Nephron progenitor cell (in vitro differentiated cells): ENCODE measurements at places on chromosomes 12 and 14.

- peak; percentile 80 for DNase-seq
Measured at GRCh38 chr12:100141998-100142850, 450 bp downstream of the BLTP3B start.

DNA sequence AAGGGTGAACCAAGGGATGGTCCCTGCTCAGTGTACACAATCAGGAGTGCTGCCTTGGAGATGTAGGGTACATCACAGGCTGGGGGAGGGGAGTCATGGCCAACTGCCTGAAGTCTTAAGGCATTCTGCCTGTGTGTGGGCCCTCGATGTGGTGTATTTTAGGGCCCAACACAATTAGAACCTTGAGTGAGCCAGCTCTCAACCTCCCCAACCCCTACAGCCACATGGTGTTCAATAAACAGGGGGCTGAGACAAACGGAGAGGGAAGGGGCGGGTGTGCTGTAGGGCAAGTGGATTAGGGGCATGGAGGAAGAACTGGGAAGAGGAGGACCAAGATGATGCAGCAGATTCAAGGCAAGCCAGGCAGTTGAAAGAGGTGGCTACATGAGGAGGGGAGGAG lies 8.6 kb upstream of the CHD4 start:
- no peak for DNase-seq

- no peak for DNase-seq
Measured at GRCh38 chr12:42961395-42961794, 371.8 kb upstream of the PRICKLE1 start.

DNA sequence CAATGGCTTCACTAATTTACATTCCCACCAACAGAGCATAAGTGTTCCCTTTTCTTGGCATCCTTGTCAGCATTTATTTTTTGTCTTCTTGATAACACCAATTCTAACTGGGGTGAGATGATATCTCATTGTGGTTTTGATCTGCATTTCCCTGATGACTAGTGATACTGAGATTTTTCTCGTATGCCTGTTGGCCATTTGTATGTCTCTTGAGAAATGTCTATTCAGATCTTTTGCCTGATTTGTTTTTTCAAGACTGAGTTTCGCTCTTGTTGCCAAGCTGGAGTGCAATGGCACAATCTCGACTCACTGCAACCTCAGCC lies 4.7 kb upstream of the PLD4 start:
- no peak for DNase-seq

DNA sequence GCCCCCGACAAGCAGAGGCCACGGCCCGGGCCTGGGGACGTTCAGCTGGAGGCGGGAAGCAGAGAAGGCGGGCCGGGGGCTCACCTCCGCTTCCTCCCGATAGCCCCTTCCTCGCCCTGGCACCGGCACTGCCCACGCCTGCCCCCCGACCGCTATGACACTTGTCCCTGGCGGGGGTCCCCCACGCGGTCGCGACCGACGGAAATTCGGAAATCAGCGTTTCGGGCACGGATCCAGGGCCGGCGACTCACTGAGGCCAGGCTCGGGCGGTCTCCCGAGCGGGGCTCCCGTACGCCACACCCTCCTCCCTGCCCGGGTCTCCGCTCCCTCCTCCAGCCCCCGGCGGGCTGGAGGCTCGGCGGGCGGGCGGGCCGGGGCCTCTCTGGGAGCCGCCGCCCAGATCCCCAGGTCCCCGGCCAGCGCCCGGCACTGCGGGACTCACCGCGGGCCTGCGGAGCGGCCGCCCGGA lies 581 bp downstream of the PITPNM2 start:
- no peak for DNase-seq

GRCh38 chr14:54567224-54567638 lies 303 bp downstream of the SAMD4A start:
- DNase-seq: peak; percentile 63

GRCh38 chr14:44763356-44763755 lies 198.4 kb downstream of the KLHL28 start:
- no peak for DNase-seq

DNA sequence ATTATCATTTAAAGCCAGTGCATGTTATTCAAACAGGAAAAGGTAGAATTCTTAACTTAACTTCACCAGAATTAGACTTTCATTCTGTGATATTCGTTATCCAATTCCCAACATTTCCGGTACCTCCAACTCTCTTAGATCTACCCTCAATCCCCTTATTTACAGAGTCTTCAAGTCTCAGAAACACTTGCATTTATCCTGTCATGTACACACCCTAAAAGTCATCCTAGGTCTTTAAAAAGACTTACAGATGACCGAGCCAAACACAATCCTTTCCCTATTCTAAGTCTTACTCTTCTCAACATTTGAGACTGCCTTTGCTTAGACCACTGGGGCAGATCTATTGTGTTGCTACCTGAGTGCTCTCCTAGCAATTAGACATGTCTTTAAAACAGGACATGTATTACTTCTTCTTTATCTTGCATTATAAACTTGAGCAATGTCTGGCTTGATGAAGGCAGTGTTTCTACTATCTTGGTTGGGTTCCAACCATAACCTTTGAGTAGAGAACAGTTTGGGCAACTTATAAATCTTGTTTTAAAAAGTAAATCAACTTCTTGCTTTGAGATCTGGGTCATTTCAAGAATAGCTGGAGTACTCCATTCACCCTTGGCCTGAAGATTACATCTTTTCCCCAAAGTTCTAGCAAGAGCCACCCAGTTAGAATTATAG lies 140.6 kb upstream of the PLEKHG7 start:
- DNase-seq: no peak

DNA sequence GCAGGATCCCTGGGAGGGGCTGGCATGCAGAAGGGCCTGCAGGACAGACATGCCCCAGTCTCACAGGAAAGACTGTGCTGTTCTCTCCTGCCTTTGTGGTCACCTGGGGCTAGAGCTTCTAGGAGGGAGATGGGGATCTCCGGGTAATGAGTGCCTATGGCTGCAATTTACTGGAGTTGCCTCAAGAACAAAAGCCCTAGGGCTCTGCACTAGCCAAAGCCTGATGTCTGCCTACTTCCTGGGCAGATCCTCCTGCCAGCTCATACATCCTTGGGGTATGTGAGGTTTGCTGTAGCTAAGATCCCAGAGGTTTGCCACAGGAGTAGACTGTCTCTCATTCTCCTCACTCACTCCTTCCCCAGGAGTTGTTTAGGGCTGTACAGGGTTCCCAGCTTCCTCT lies 106.9 kb upstream of the PPFIA2 start:
- DNase-seq: no peak

DNA sequence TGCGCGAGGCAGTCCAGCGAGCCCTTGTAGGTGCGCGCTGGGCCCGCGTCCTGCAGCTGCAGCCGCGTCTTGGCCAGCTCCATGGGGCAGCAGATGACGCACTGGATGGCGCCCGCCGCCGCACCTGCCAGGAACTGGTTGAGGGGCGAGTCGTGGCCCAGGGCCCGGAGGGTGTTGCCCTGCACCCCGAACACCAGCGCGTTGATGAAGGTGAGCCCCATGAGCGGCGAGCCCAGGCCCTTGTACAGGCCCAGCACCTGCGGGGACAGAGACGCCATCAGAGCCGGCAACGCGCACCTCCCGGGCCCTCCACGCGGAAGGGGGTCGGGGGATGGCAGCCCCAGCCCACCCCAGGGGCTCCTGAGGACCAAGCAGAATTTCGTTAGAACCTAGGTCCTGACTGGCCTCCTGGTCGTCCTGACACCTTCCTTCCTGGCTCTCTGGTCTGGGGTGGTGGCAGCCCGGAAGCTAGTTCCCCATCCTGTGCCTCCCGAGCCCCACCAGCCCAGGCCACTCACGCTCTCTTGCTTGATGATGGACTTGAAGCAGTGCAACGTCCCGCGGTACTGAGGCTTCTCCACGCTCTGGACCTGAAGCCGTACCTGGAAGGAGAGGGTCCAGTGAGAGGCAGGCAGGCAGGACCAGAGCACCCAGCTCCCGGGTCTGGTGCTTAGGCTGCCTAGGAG lies 13.3 kb downstream of the SLC25A29 start:
- DNase-seq: no peak

DNA sequence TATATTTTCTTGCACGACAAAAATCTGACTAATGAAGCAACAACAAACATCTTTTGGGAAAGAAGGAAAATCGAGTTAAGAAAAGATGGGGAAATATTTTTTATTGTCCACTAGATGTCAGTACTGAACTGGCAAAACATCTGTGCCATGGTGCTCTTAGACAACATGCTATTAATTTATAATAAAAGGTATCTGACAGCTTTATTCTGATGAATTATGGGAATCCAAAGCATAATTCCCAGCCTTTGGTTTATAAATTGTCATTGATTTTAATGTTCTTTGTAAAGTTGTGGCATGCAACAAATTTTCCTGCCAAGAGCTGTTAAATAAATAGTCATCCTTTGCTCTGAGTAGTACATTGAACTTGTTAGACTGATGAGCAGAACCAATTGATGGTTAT lies 231.2 kb downstream of the ETNK1 start:
- no peak for DNase-seq
